ENCODE measurements at places on chromosomes 5 and 9.
A peak's percentile ranks its signal among the peaks of the same experiment; 100 is the strongest.

GRCh38 chr9:90249094-90249493, 393.5 kb downstream of the DIRAS2 start:
- DNase-seq, result no peak

GRCh38 chr5:167205881-167206280, 1085.6 kb upstream of the WWC1 start:
- no peak for DNase-seq

- no peak for DNase-seq
These were observed 647.1 kb upstream of the KLF4 start for GRCh38 chr9:108136656-108137055.

DNA sequence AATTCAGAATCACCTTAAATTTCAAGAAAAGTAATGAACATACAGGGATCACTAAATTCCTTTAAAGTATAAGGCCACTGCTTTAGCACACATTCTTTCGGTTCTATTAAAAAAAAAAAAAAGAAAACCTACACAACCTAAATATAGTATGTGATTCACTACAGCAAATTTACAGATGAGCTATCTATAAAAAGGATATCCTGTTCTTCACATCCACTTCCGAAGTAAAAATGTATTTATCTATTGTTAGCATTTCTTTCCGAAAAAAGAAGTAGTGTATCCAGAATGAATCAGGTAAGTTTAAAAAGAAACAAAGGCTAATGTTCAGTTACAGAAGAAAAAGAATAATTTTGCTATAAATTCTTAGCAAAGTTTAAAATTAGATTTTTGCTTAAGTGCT, 70.2 kb downstream of the ECPAS start:
- no peak for DNase-seq

GRCh38 chr9:77291714-77292113, 114.4 kb downstream of the VPS13A start:
- DNase-seq, result no peak

DNA sequence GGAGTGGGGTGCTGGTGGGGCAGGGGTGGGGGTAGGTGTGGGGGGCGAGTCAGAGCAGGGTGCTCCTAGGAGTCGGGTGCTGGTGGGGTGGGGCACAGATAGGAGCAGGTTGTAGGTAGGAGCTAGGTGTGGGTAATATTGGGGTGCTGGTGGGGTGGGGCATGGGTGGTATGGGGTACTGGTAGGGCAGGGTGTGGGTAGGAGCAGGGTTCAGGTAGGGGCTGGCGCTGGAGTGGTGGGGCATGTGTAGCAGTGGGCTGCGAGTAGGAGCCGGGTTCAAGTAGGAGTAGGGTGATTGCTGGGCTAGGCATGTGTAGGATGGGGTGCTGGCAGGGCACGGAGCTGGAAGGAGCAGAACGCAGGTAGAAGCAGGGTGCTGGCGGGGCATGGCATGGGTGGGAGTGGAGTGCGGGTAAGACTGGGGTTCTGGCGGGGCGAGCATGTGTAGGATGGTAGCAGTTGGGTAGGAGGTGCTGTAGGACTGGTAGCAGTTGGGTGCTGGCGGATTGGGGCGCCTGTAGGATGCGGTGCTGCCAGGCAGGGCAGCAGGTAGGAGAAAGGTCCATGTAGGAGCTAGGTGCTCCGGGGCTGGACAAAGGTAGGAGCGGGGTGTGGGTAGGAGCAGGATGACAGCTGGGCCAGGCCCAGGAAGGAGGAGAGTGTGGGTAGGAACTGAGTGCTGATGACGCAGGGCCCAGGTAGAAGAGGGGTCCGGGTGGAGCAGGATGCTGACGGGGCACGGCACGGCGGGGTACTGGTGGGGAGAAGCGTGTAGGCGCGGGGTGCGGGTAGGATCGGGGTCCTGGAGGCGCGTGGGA, 105.5 kb upstream of the SIMC1 start:
- no peak for DNase-seq

- no peak for DNase-seq
These were observed 328 bp downstream of the CAMSAP1 start for GRCh38 chr9:135907006-135907430.

DNA sequence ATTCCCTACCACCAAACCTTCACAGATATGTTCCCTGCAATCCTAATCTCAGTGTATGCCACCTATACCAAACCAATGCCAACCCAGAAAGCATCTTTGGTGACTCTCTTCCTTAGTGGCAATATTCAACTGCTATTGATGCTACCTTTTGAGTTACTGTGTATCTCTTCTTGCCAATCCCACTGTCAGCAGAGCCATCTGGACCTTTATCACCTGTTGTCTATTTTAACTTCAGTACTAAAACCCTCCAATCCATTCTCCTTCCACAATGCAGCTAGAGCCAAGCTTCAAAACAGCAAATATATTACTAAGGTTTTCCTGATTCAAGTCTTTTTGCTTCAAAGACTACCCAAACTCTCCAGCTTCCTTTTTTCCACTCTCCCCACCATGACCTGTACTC, 777.2 kb upstream of the DMAC1 start:
- DNase-seq, result no peak

GRCh38 chr5:148965511-148966265, 97.2 kb downstream of the SH3TC2 start:
- no peak for DNase-seq

GRCh38 chr9:34737677-34738260, 27.8 kb upstream of the CCL21 start:
- no peak for DNase-seq

- no peak for DNase-seq
These were observed 169.0 kb upstream of the GRIN3A start for GRCh38 chr9:101907466-101907865.

DNA sequence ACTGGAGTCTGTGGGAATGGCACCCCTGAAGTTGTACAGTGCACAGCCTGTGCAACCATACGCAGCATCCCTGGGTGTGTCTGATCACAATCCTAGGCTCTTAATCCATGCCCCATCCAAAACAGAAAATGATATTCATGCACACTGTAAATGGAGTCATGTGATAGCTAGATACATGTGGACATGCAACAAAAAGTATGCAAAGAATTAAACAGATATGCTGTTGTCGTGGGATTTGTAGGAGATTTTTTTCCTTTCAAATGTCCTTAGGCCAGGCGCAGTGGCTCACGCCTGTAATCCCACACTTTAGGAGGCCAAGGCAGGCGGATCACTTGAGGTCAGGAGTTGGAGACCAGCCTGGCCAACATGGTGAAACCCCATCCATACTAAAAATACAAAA, 36.1 kb downstream of the PRRX2 start:
- DNase-seq, result no peak

GRCh38 chr9:16203729-16204573, 651.1 kb downstream of the CCDC171 start:
- DNase-seq, result no peak

DNA sequence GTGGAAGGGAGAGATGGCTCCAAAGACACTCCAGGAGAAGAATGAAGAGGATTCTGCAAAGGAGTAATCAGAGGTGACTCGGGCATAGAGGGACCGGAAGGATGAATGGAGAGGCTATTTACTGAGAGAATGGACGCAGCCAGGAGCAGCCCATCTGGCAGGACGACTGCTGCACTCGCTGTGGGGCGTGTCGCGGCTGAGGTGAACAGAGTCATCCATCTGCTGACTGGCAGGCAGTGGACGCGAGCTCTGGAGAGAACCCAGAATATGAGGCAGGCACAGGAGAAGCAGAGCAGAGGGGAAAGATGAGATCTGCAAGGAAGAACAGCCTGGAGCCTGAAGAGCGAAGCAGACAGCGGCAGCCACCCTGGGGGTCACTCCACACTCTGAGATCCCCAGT, 16.4 kb downstream of the FGF1 start:
- no peak for DNase-seq

DNA sequence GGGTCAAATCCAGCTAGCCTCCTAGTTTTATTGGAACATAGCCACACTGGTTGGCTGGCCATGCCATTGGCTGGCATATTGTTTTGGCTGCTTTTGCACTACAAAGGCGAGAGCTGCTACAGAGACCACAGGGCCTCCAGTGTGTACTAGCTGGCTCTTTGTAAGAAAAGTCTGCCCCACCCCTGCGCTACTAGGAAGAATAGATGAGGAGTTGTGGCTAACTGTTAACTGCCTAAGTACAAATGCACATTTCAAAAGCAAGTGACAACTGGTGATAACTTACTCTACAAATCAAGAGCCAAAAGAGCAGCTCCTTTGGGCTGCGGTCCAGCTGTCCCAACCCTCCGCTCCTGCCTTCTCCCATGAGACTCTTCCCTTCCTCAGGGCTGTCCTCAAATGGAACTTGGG, 63.9 kb downstream of the SERINC5 start:
- no peak for DNase-seq

DNA sequence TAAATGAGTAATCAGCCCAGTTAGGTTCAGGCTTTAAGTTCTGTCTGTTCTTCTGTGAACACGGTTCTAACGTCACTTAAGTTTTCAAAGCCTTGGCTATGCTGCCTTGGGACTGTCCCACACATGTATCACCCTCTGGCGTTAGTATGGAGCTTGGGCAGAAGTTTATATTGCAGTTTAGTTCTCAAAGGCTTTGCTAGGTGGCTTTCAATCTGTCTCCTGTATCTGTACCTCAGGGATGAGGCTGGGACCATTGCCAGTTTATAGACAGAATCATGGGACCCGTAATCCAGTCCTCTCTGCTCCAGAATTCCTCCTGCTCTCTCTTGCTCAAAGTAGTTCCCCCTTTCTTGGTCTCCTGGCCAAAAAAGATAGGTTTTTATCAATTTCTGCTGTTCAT, 12.1 kb downstream of the C9orf40 start:
- no peak for DNase-seq

DNA sequence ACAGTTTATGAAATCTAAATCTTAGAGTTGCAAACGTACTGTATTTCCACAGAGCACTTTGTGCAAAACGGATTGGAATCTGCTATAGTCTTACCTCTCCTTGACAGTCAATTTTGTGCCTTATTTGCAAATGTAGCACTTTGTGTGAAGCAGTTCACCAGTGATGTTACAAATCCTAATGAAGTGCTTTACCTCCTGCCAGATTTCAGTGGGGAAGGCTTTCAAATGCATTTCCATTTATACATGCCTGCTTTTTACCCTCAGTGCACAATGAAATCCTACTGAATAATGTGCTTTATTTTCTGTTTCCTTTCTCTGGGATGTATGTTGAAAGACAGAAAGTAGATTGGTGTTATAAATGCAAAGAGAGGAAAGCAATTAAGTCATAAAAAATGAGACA, 2141.6 kb upstream of the C9orf72 start:
- no peak for DNase-seq

DNA sequence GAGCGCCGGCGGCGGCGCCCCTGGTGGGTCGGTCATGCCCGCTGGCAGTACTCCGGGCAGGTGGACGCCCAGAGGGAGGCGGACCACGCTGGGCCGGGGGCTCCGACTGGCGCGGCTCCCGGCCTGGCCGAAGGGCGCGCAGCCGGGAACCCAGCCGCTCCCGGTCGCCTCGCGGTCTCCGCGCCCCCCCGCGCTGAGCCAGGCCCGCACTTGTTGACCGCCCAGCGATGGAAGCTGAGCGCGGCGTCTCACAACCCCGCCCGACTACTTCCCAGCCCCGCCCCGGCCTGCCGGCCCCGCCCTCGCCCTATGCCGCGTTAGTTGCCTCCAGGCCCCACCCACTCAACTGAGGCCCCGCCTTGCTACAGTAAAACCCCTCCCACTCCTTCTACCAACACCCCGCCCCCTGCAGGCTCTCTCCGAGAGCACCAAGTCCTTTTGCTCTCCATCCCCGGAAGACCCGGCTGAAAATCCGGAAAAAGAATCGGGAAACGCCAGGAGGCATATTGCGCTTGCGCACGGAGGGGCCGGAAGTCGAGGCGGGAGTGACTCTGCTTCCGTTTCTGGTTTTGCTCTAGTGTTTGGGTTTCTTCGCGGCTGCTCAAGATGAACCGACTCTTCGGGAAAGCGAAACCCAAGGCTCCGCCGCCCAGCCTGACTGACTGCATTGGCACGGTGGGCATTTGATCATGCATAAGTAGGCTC, at the start of the genes BAG1 and CHMP5:
Gene BAG1, minus strand, starts transcription at position 236 of the 705 bp plus-strand sequence.
Gene CHMP5, plus strand, starts transcription at position 577 of the 705 bp plus-strand sequence. Its CDS starts 30 bp downstream, at position 607.
- DNase-seq, result peak; percentile 99

GRCh38 chr5:78979909-78980308, 5.2 kb downstream of the ARSB start:
- DNase-seq, result no peak

DNA sequence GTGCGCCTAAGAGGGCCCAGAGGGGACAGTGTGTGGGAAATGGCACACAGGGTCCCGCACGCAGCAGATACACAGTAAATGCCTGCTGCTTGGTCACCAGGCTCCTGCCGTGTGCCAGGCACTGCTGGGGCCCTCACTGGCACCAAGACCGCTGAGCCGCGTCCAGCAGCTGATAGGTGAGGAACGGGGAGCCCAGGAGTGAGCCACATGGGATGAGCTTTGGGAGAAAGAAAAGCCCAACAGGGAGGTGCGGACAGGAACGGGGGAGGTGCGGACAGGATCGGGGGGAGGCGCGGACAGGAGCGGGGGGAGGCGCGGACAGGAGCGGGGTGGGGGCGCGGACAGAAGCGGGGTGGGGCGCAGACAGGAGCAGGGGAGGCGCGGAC, 16.5 kb downstream of the GPSM1 start:
- DNase-seq, result no peak

GRCh38 chr5:68962757-68963484, 130.9 kb upstream of the SLC30A5 start:
- DNase-seq, result no peak

GRCh38 chr5:145835848-145836239, 702 bp upstream of the PRELID2 start:
- DNase-seq, result no peak

DNA sequence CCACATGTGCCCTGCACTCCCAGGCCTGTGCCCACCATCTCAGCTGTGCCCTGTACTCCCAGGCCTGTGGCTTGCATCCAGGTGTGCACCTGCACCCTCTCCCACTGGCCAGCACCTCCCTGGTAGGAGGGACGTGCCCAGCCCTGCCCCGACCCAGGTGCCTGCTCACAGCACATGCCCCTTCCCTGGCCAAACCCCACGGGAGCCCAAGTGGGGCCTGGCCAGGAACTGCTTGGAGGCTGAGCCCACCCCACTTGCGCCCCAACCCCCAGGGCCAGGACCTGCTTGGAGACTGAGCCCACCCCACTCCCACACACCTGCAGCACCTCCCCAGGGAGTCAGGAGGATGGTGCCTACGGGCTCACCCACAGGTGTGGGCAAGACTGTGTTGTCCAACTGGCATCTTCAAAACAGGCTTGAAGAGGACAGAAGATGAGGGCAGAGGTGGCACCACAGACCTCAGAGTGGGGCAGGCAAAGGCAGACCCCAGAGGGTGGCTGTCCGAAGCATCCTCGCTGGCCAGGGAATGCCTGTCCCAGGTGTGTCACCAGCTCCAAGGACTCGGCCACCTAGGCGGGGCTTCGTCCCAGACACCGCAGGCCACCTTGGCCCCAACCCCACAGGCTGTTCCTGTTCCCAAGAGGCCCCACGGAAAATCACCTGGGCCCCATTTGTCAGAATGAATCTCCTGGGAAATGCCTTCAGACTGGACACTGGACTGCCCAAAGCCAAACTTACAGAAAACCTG, 10.8 kb downstream of the ZDHHC11B start:
- DNase-seq, result peak; percentile 98

- no peak for DNase-seq
These were observed 126.2 kb upstream of the SLC28A3 start for GRCh38 chr9:84466580-84467285.

Data from vagina (tissue), 2 donors.